ENCODE measurements at places on chromosomes 4 and X.

- DNase-seq: no peak
Observed at GRCh38 chr4:178554352-178554751, 1112.1 kb upstream of the AGA start.

- DNase-seq: no peak
Observed at GRCh38 chr4:155602351-155603140, 64.1 kb upstream of the GUCY1A1 start.

DNA sequence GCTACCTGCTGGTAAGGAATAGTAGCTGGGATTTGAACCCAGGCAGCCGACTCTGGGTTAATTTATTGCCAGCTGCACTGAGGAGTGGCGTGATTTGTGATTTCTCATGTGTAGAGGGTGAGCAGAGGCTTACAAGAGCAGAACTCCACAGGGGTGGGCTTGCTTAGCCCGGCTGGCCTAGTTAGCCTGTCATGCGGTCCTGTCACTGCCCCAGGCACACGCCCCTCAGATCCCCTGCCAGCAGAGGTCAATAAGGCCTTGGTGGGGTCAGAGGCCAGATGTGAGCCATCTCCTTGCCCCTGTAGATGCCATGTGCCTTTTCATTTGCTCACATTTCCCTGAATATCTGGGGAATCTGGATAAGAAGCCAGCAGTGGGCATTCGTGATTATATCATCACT, 13.4 kb downstream of the NSDHL start:
- no peak for DNase-seq

GRCh38 chr4:98509721-98510120, 148.7 kb downstream of the TSPAN5 start:
- no peak for DNase-seq

DNA sequence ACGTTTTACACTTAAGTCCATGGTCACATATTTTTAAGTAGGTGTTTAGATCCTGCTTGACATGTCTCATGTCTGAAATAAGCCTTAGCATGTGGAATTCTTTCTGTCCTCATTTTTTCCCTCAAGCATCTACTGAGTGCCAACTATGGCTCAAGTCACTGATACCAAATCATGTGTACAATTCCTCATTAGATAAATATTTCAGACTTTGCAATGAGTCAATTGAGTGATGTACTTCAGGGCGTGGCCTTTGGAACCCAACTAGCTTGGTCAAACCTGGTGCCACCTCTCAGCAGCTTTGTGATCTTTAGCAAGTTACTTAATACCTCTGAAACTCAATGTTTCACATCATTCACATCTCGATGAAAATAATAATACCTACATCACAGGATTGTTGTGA, 12.6 kb upstream of the JADE1 start:
- no peak for DNase-seq

- DNase-seq: no peak
Observed at GRCh38 chr4:105145156-105145902, 1.3 kb upstream of the TET2 start.

DNA sequence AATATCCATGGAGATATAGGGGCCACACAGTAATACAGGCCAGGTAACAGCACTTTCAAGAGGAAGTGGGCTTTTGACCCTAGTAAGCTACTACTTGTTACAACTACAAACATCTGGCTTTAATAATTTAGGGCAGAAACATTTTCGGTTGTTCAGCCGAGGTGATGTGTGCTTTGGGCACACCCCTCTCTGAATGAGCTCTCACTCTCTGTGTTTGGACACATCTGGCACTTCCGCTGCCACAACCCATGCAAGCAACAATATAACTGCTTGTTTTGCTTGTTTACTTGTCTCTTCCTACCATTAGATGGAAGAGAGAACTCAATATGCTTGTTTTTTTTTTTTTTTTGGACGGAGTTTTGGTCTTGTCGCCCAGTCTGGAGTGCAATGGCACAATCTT, 277.2 kb downstream of the HS3ST1 start:
- DNase-seq: no peak

- peak; percentile 15 for DNase-seq
Observed at GRCh38 chr4:25160714-25161592, 704 bp upstream of the SEPSECS start.

DNA sequence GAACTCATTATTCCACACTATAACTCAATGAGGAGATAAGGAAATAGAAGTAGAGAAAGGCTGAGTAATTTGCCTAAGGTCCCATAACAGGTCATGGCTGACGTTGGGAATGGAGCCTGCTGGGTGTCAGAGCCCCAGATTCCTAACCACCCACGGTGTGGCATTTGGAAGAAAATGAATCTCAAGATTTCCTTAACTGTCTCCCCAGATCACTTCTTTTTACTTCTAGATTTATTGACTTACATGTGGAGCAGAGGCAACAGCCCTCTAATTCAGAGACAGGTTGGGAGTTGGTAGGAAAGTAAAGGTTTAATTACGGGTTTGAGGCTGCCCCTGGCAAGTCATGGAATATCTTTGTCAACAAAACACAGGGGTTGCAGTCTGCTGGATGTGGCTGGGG, 134.0 kb downstream of the ARHGAP10 start:
- no peak for DNase-seq

DNA sequence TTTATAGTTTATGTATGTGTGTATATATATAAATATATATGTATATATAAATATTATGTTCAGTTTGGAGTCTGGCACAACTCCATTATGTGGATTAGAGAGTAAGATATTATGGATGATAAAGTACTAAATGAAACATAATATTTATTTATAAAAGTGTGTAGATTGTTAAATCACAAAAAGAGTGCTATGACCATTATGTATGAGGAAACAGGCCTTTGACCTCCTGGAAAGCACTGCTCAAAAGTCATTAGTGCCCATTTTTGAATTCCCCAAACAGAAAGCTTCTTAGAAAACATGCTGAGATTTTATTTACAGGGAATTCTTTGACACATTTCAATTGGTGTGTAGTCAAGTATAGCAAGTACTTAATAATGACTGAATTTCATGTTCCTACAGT, 391.2 kb downstream of the UNC5C start:
- DNase-seq: no peak

DNA sequence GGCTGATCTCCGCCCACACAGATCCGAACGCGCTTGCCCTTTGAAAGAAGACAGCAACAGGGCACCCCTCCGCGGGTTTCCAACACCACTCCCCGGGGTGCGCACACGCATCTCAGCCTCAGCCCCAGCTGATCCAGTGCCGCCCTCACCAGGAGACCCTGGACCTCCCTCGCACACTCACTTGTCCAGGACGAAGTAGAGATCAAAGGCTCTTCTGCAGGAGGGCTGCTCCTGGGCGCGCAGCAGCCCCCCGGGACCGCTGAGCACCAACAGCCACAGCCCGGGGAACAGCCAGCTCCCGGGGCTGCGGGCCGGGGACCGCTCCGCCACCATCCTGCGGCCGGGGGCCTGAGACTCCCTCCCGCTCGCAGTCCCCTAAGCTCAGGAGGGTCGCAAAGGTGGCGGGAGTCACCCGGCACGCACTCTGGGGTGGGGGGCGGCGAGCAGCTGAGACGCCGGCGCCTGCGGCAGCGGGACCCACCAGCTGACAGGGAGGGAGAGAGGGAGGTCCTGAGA, 743 bp downstream of the ANTXR2 start:
- DNase-seq: peak; percentile 36

- DNase-seq: no peak
Observed at GRCh38 chr4:41327770-41328169, 71.0 kb downstream of the UCHL1 start.

DNA sequence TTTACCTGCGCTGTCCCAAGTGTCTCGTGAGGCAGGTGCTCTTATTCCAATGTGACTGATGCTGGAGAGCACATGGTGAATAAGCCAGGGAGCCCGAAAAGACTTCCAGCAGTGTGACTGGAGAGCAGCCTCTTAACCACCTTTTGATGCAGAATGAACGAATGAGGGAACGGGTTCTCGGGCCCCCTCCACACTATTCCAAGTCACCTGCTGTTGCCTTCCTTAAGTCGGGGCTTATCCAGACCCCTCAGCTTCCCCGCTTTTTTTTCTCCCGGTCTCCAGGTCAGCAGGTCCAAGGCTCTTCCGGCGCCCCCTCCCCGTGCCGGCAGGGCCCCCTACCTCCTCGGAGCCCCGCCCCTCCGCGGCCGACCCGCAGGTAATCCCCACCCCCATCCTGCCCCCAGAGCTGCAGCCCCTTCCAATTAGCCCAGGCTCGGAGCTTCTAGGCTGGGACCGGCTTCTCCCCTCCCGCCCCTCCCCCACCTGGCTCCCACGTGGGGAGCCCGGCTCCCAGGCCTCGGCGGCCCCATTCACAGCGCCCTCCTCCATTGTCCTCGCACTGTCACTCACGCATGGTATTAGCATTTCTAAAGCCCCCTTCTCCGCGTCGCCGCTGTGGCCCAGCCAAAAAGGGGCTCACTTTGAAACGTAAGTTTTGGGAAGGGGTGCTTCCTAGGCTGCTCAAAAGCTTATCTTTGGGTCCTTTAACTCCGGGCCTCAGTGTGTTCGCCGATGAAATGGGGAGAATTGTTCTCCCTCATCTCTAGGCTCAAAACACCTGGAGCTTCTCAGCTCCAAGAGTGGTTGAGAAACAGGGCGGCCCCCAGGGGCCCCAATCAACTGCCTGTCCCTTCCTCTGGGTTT, 56.2 kb upstream of the PJA1 start:
- no peak for DNase-seq

- DNase-seq: no peak
Observed at GRCh38 chr4:60042941-60043340, 1157.2 kb upstream of the ADGRL3 start.

GRCh38 chr4:112513971-112514646, 1.9 kb downstream of the NEUROG2 start:
- DNase-seq: no peak

GRCh38 chr4:120691106-120691505, 231.4 kb downstream of the PRDM5 start:
- no peak for DNase-seq

DNA sequence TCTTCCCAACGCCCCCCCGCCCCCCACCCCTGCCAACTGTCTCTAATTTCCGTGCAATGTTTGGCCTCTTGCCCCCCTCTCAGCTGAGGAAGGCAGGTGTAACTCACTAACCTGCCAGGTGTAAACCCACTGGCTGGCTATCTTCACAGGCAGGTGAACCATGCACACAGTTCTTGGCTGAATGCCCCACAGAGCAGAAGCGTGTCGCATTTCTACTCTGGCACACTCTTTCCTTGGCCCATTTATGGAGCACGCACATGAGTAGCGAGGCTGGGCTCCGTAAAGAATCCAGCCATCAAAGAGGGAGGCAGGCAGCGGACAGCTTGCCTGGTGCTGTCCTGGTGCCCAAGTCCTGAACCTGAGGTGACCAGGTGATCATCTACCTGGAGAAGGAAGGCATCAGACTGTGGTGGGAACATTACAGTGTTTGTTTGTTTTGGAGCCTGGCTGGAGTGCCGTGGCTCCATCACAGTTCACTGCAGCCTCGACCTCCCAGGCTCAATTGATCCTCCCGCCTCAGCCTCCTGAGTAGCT, 39.2 kb upstream of the CRMP1 start:
- no peak for DNase-seq

DNA sequence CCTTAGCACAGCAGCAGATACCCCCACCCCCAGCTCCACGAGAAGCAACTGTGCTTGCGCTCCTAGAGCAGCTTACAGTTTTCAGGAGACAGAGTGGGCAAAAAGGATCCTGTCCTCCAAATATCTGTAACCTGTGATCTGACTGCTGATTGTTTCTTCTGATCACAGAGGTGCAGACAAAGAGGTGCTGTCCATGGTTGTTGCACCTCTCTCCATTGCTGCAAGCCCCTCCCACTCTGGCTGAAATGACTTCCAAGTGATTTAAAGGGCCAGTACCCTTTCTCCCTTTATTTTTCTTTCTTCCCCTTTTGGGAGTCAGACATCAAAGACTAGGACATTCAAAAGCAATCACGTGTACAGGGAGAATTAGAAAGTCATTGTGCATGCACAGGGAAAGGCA, 205.3 kb upstream of the GEMIN8 start:
- no peak for DNase-seq

- no peak for DNase-seq
Observed at GRCh38 chr4:55617587-55618197, 18.4 kb downstream of the NMU start.

- DNase-seq: no peak
Observed at GRCh38 chr4:53313510-53313909, 52.4 kb downstream of the SCFD2 start.

GRCh38 chr4:128393101-128393704, 105.6 kb upstream of the PGRMC2 start:
- no peak for DNase-seq

All from activated CD4-positive, alpha-beta T cell treated with anti-CD3 and anti-CD28 coated beads for 24 hours (primary cell).